ENCODE measurements at places on chromosomes 11 and 22. TPM values are rescaled to one million over a fixed set of nuclear protein-coding genes. Genes with fewer than 3 reads are reported as not detected.
A peak's percentile ranks its signal among the peaks of the same experiment; 100 is the strongest.

ELMOD1 gene
- total RNA-seq: not detected

PNPLA2 gene
- 40.2 TPM for total RNA-seq

SYCE3 gene
- total RNA-seq: 1.3 TPM

FLRT1 gene
- total RNA-seq: not detected

OR8A1 gene
- not detected for total RNA-seq

OR51B2 gene
- total RNA-seq: 0.11 TPM

DNA sequence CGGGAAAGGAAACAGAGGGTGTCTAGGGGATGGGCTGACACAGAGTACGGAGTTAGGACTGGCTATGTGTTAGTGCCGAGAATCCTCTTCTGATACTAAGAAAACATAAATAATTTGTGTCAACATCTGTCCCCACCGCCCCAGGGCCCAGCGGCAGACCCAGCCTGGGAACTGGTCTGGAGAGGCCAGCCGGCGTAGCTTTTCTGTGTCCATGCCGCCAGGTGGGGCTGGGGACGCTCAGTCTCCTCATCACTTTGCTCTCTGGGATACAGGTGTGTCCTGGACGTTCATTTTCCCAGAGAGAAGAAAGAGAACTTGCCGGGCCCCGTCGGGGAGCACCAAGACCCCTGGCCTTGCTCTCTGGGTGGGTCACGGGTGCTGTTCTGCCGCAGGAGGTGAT is 54.7 kb downstream of the WNT7B start:
- no peak for DNase-seq

GRCh38 chr11:727859-728748 is 19.2 kb upstream of the TALDO1 start:
- DNase-seq: peak; percentile 96

DNA sequence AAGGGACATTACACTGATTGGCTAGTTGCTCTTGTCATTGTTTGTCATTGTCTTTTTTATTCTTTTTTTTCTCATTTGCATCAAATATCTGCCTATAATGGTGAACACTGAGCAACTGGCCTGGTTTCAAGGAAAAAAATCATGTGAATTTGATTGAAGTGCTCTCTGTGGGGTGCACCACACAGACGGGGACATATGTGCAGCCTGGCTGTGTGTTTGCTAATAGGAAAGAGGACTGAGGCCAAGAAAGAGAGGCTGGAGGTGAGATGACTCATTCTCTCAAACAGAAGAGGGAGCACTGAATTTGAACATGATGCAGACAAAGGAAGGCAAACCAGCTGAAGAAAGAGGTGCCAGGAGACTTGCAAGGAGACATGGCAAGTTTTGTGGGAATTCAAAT is 684.9 kb upstream of the CCDC90B start:
- no peak for DNase-seq

GRCh38 chr11:130763087-130763980 is 152.9 kb downstream of the SNX19 start:
- DNase-seq: no peak

DNA sequence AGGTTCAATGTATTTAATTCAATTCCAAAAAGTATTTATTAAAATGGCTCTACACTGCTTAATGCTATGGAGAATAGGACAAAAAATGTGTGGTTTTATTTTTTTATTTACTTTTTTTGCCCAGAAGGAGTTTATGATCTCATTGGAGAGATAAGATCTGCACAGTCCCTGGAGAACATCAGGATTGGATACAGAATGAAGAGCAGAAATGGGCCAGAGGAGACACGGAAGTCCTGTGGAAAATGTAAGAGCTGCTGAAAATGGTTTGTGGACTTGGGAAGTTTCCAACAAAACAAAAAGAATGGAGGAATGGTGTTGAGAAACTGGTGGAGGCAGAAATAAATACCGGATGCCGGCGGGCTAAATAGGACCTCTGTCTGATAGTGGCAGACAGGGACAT is 554.6 kb downstream of the OPCML start:
- no peak for DNase-seq

- DNase-seq: no peak
These were observed 170.3 kb downstream of the ARHGAP42 start for GRCh38 chr11:100857236-100858005.

- DNase-seq: no peak
These were observed 1.9 kb upstream of the NECTIN1 start for GRCh38 chr11:119730789-119731386.

DNA sequence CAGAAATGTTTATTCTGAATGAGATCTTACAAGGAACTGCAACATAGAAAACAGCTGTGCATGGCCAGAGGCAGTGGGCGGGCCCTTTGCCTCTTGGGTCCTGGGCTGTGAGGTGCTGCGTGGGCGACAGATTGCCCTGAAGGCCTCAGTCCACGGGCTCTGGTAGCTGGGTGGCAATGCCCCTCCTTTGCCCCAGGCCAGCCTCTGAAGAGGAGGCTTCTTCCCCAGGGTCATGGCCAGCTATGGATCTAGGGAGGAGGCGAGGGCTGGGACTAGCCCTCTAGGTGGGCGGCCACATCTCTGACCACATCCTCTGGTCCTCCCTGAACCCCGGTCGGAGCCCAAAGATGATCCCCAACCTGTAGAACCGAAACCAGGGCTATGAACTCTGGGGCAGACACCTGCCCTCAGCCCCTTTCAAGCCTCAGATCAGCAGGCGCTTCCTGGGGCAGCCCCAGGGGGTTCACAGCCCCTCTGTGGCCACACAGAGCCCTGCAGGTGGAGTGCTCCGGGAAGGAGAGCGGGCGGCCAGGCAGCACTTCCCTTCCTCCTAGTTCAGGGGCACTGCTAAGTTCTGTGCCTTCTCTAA is 6.6 kb upstream of the CDC42BPG start:
- DNase-seq: no peak

GRCh38 chr11:13596611-13597326 is 71.7 kb upstream of the FAR1 start:
- no peak for DNase-seq

DNA sequence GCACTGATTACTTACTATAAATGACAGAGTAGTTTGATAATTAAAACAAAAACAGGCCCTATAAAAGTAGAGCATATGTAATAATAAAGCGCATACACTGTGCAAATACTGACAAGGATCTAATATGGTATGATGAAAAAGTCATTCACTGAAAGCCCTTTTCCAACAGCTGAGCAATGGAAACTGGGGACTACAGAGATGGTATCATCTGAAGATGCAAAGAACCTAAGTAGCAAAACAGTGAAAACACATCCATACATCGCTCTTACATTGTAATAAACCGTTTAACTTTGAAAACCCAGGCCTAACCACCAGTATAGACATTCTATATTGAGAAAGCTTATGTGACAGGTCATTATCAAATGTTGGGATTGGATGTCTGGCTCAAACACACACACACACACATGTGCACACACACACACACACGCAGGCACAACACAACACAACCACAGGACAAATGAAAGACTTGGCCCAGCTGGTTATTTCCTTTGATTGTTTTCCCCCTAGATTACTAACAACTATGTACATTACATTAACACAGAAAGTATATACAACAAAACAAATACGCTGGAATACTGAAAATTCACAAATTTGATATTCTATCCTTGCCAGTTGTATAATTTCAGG is 119.5 kb downstream of the APOL5 start:
- peak; percentile 3 for DNase-seq

Data from PC-3 (cell line).